ENCODE measurements at places on chromosomes 4 and X.

- DNase-seq, result no peak
Observed at GRCh38 chr4:4677556-4678522, 136.0 kb upstream of the STX18 start.

GRCh38 chrX:94560930-94561329 is 886.9 kb downstream of the FAM133A start:
- DNase-seq, result no peak

DNA sequence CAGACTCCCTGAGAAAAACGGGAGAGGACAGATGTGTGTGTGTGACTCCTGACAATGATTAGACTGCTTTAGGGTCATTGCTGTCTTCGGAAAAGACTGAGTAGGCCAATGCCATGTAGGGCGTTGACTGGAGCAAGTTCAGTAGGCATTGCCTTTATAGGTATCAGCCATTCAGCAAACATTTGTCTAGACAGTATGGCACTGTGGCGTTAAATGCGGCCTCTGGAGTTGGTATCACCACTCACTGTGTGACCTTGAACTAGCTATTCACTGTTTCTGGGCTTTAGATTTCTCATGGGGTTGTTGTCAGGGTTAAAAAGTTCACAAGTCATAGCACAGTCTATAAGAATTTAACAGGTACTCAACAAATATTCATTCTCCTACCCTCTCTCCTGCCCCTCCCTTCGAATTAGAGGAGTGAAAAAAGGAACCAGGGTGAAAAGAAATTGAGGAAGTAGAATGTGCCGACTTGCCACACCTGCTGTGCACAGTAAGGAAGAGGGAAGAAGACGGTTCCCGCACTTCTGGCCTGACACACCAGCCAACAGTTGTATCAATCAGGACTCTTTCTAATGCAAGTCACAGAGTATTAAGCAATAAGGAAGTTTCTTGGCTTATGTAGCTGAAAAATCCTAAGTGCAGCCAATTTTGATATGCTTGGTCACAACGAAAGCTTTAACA is 83.2 kb upstream of the PLAC8 start:
- peak; percentile 53 for DNase-seq

GRCh38 chrX:10043386-10043785 is 76.2 kb downstream of the CLDN34 start:
- no peak for DNase-seq

- DNase-seq, result no peak
Observed at GRCh38 chrX:118872102-118872566, 48.5 kb downstream of the ZCCHC12 start.

- no peak for DNase-seq
Observed at GRCh38 chr4:83582289-83582785, 46.4 kb downstream of the GPAT3 start.

DNA sequence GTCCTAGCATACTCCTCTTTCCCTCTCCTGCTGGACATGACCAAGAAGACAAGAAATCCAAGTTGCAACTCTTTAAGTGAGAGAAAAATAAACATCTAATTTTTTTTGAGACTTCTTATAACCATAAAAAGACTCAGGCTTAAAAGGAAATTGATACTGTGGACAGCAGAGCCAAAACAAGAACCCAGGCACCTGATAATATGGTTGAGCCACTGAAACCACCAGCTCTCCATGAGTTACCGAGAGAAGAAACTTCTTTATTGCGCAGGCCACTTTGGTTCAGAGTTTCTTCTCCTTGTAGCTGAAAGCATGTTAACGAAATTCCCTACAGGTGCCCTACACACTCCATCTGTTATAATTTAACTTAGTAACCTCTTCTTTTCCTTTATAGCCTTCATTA is 11.3 kb upstream of the SPCS3 start:
- no peak for DNase-seq

DNA sequence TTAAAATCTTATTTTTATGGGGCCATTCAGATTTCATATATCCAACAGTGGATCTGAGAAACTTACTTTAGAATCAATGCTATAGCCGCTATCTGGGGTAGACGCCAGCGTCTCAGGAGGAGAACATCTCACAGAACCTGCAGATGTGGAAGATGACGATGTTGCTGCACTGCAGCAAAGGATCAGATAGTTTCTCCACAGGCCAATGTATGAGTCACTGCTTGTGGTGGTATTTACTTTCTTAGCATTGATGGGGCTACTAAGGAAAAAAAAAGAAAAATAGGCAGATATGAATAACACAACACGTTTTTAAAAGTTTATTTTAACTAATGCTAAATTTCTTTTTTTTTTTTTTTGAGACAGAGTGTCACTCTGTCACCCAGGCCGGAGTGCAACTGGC is 85.9 kb downstream of the ZAR1 start:
- DNase-seq, result no peak

DNA sequence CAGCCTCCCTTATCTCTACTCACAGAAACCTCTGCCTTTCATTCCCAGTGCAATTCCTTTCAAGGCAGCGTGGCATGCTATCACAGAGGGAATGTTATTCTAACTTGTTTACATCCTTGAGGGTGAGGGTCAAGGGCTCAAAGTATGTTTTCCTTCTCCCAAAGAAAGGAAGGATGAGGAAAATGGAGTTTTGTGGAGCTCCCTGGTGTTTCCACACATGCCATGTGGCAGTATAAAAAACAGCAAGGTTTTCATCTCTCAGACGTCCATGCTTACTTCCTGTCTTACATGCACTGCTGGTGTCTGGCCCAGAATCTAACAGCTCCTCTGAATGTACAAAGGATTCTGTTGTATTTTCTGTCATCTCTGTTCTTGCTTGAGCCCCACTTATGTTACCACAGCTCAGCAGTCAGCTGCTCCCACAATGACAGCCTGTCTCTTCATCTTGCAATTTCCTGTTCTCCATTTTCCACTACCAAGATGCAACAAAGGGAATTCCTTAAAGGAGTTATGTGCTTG is 128.0 kb downstream of the SNCA start:
- no peak for DNase-seq

GRCh38 chr4:4805887-4806286 is 53.6 kb upstream of the MSX1 start:
- DNase-seq, result no peak

- DNase-seq, result no peak
Observed at GRCh38 chr4:149951152-149951900, 126.9 kb upstream of the DCLK2 start.

- no peak for DNase-seq
Observed at GRCh38 chrX:21758488-21758887, 572 bp upstream of the SMPX start.

- DNase-seq, result no peak
Observed at GRCh38 chr4:155944516-155944915, 9.2 kb downstream of the CTSO start.

- no peak for DNase-seq
Observed at GRCh38 chr4:76787898-76788297, 110.0 kb downstream of the SOWAHB start.

Data from bone marrow (tissue), 2 donors.